ENCODE measurements at places on chromosomes 5 and 9.

DNA sequence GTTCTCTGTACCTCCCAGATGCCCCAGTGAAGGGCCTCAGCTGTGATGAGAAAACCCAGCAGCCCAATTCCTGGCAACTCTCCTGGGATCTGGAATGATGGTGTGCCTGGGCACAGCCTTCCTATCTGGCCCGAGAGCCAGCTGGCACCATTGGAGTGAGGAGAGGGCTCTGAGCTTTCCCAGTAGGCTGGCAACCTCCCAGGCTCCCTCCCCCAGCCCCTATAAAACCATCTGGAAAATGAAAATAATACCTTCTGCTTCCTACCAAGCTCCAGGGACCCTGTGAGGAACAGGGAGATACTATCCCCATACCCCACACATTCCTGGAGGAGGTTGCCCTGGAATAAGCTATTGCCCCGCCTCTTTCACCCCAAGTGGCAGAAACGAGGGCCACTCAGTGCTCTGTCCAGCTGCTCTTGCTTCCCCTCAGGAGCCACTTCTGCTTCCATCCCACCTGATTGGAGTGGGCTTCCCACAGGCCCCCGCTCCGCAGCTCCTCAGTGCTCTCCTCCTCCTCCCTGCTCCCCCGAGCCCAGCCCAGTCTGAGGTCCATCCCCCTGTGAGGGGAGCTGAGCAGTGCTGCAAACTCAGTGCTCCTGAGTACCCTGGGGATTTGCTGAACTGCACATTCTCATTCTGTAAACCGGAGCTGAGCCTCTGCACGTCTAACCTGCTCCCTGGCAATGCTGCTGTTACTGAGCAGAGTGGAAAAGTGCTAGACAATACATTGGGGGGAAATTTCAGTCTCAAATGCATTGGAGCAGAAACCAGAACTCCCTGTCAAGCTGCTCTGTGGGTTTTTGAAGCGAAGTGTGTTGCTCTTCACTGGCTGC is 74.7 kb downstream of the THBS4 start:
- no peak for DNase-seq

DNA sequence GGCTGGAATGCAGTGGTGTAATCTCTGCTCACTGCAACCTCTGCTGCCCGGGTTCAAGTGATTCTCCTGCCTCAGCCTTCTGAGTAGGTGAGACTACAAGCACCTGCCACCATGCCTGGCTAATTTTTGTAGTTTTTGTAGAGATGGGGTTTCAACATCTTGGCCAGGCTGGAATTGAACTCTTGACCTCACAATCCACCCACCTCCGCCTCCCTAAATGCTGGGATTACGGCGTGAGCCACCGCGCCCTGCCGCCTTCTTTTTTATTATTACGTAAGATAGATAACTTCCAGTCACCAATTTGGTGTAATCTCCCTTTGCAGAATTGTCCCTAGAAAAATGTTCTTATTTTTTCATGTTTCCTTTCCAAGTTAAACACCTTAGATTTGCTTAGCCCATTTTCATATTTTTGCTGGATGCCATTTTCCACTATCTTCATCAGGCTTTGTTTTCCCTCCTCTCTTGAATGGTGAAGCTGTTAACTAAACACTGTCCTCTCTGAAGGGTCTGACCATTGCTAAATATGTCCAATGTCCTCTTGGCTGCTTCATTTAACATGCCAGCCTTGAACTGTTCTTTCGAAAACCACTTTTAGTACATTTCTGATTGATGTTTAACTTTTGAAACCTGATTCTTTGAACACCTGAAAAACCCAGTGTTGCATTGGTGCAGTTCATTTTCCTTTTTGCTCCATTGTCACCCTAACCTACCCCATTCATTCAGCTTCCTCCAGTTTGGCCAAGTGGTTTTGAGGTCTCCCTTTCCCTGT is 135.1 kb upstream of the PIK3R1 start:
- no peak for DNase-seq

GRCh38 chr5:114678778-114679177 is 316.9 kb downstream of the KCNN2 start:
- no peak for DNase-seq

DNA sequence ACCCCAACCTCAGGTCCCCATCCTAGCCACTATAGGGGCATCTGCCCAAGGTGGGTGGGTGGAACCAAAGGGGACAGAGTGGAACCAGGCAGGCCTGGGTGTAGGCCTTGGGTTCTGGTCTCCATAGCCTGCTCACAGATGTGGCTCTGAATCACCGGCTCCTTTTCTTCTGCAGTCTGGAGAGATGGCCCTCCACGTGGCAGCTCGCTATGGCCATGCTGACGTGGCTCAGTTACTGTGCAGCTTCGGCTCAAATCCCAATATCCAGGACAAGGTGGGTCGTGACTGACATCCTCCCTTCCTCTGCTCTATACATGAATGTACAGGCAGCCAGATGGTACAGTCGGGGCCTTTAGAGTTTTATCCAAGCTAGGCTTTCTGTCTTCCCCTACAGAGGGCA is 77.3 kb upstream of the CTSL start:
- DNase-seq, result no peak

DNA sequence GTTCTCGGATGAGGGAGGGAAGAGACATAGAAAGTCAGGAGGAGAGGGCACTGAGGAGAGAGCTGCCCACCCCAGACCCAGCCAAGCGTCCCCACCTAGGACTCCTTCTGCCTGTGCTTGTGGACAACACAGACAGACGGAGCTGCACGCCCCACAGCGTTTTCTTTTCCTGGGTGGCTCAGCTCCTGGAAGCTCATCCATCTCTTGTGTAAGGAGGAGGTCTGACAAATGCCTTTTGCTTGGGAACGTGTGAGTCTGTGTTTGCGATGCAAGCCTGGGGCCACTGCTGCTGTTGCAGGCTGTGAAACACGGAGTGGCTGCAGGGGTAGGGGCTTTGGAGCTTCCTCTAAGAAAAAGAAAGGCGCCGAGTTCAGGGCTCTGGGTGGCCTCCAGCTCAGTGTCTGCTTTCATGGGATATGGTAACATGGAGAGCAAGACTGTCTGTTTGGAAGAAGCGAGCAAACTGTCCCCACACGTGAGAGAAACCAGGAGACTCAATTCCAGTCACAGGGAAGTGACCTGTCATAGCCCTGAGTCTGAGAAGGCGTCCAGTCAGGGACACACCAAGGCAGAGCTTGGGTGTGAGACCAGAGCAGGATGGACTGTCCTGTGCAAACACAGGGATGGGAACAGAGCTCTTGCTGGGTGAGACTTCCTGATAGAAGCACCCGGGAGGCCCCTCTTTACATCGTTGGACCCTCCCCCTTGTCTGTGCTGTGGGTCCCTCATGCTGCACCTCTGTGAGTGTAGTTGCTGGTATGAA is 42.7 kb downstream of the GADD45G start:
- DNase-seq, result no peak

DNA sequence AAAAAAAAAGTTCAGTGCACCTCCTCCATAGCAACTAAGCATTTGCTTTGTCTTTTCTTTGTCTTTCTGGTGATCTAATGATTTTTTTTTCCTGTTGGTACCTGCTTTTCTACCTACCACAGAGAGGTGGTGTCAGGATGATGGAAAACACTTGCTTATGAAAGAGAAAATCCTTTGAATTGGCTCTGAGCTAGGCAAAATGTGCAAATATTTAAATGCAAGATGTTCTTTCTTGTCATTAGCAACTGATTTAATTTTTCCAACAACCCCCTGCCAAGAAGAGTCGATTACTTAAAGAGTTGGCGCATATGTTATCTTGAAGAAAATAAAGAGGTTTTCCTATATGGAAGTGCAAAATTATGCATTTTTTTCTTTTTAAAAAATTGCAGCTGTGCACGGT is 37.7 kb downstream of the TNC start:
- no peak for DNase-seq

DNA sequence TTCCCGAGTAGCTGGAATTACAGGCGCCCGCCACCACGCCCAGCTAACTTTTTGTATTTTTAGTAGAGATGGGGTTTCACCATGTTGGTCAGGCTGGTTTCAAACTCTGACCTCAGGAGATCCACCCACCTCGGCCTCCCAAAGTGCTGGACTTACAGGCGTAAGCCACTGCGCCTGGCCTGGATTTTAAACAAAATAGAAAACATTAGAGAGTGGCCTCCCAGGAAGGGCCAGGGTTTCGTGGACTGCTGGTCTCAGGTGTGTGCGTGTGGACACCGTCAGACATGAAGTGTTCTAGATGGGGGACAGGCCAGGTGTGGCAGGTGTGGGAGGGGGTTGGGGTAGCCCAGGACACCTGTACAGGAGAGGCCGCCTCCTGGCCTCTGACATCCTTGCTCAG is 7.0 kb upstream of the GBGT1 start:
- no peak for DNase-seq

DNA sequence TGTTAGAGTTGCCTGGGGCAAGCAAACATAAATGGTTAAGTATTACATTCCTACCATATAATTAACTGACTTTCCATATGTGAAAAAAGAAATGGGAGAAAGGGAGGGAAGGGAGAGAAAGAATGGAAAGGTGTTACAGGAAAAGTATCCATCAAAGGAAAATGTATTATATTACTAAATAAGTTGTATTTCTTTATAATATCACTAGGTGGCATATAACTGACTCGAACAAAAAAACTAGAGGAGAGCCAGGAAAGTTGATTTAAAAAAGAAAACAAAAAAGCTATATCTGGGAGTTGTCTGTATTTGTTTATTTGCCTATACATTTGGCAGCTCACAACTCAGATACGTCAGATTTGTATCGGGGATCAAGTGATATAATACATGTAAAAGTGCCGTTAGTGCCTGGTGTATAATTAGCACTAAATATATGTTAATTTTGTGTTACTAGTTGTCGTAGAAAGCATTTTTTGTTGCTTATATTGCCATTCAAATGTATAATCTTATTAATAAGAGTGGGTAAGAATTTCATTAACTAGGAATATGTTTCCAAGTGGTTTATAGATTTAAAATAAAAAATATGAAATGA is 59.6 kb upstream of the ADAMTS19 start:
- DNase-seq, result no peak

- DNase-seq, result no peak
Observed at GRCh38 chr5:80704221-80704620, 49.4 kb upstream of the DHFR start.

DNA sequence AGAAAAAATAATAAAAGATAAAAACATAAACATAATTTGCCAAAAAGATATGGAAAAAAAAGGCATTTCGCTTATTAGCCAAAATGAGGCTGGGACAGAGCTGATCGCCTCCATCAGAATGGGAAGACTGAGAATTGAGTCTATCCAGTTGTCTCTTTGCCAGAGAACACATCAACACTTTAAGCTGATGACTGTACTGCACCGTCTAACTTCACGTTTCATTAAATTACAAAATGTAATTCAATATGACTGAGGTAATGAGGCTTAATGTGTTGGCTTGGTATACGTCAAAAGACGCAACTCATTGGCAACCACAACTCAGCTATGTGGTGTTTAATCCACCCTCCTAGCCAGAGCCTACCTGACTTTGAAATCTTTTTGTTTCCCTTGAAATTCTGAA is 462.7 kb upstream of the CD180 start:
- DNase-seq, result no peak

- no peak for DNase-seq
Observed at GRCh38 chr5:149405550-149406202, 26.6 kb upstream of the IL17B start.

DNA sequence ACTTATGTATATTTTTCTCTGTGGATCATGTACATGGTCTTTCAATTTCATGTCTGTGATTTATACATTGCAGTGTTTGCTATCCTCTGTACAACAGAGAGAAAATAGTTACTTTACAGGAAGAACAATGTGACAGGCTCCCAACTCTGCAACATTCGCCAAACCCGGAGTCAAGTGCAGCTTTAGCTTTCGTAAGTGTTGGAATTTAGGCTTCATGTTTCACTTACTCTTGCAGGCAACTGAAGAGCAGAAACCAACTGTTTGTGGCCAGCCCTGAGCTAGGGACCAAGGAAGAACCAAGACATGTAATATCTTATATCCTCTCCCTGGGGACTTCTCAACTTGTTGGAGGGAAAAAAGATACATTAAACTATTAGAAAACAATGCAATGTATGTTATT is 147.9 kb downstream of the C5orf15 start:
- no peak for DNase-seq

DNA sequence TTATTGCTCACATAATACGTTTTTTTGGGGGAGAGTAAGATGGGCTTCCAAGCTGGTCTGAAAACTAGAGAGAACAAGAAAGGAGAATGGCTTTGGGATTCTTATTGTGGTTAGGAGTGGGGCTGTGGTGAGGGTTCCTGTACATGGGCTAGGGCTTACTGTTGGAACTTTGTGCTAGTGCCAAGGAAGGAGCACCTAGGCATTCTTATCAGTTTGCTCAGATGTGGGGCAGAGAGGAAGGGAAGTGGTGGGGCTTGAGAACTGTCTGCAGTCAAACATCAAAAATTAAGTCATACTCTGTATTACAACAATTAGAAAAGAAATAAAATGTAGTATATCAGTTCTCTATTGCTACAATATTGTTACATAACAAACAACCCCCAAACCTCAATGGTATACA is 4.0 kb upstream of the THBS4 start:
- DNase-seq, result no peak

DNA sequence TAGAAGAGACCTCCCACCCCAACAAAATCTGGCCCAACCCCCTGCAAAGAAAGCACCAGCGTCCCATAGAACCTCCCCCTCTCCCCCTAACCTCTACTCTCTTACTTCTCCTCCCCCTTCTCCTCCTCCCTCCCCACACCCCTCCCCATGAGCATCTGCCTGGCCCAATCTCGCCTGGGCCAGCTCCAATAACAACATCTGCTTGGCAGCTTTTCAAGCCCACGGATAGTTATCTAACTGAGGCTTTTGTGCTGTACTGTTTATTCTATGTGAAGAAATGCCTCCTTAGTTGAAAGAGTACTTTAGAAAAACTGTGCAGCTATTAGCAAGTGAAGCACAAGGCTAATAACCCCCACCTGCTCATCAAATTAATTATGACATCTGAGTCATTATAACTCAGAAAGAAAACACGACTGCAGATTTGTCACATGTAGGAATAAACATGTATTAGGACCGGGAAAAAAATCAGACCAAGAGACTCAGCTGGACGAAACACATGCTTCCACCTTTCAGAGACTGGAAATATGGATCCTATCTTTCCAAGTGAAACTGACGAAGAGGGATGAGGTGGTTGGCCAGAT is 42.8 kb downstream of the NFIB start:
- DNase-seq, result no peak

DNA sequence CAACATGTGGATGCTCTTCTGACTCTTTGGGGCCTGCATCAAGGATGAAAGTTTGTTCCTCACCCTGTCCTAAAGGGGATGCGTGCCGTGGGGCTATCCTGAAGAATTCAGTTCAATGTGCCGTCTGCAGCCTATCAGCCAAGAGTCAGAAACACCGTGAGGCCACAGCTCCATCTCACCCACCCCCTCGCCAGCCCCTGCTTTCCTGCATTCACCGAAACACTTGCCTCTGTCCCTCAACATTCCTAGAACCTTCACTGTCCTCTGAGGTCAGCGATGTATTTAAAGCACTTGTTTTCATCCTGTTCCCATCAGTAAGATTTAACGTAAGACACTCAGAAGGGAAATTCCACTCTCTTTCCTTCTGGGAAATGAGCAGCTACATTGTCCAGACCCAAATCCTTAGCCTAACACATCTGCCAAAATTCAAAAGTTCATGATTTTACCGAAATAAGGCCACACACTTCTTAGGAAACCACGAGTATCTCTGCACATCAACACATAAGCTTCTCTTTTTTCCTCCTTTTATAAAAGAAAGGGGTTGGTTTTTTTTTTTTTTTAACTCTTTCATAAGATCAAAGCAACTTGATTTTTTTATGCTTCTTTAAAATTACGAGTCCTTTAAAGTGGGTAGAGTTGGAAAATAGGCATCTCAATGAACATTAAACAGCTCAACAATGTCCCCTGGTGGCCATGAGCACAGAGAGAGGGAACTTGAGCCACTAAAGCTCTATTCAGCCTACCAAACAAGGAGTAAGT is 100.7 kb downstream of the SUSD1 start:
- DNase-seq, result no peak

Data from vagina (tissue), 2 donors.